ENCODE measurements at places on chromosomes 4 and X.

GRCh38 chr4:25958110-25958509 is 44.1 kb downstream of the SMIM20 start:
- DNase-seq = no peak

GRCh38 chr4:148312956-148313490 is 129.2 kb downstream of the NR3C2 start:
- DNase-seq = no peak

GRCh38 chr4:21845663-21846062 is 102.9 kb downstream of the KCNIP4 start:
- DNase-seq = no peak

- DNase-seq = no peak
Measured at GRCh38 chrX:151789179-151789800, 54.7 kb downstream of the CNGA2 start.

GRCh38 chrX:2828959-2829411 is 255 bp downstream of the GYG2 start:
- DNase-seq = no peak

DNA sequence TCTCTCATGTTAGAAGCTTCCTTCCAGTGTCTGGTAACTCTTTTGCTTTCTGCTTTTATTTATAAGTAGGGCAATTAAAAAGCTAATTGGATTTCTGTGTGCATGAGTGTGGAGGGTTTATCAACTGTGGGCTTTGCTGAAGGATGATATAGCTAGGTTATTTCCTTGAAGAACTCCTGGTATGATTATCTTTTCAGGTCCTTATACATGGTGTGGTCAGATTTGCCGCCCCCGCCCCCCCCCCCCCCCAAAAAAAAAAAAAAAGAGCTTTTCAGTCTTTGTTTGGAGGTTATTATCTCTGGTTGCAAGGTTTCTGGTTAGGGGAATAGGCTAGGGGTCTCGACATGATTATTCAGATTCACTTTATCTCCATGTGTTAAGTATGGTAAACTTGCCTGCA is 35.9 kb downstream of the MOB1B start:
- DNase-seq = no peak

DNA sequence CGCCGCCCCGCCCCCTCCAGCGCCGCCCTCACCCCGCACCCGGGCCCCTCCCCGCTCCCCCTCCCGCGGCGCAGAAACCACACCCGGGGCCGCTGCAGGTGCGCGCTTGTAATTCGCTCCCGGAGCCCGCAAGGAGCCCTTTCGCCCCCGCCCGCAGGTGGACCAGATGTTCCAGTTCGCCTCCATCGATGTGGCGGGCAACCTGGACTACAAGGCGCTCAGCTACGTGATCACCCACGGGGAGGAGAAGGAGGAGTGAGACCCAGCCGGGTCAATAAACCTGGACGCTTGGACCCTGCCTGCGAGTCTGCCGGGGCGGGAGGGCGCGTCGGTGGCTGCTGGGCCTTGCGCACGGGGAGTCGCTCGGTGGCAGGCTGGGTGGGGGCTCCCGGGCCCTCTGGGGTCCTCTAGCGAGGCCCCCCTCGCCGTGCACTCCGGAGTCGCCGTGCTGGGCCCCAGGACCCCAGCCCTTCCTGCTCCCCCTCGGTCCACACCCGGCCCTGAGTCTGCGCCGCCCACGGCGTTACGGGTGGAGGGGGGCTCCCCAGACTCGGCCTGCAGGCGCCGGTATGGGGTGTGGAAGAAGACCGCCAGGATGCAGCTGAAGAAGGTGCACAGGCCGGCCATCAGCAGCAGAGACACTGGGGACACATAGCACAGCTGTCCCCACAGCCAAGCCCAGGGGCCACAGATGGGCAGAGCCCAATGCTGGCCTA is 7.1 kb downstream of the SLC49A3 start:
- peak; percentile 32 for DNase-seq

- DNase-seq = no peak
Measured at GRCh38 chr4:118338981-118339765, 13.6 kb downstream of the PRSS12 start.

- DNase-seq = no peak
Measured at GRCh38 chr4:145830699-145831098, 107.9 kb downstream of the ZNF827 start.

DNA sequence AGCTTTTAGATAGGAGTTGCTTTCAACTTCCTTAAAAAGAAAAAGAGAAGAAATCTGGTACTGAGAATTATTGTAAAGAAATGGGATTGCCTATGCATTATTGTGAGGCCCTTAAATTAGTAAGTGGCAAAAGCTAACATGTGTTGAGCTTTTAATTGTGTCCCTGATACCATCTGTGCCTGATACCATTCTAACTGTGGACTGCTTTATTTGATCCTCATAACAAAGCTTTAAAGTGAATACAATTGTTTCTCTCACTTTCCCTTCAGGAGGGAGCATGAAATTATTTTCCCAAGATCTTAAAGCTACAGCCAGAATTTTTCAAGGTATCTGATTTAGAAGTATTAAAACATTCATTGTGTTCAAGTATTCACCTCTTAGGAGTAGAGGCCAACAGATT is 9.9 kb downstream of the KCTD8 start:
- no peak for DNase-seq

- DNase-seq = no peak
Measured at GRCh38 chr4:110788302-110788701, 165.4 kb upstream of the PITX2 start.

DNA sequence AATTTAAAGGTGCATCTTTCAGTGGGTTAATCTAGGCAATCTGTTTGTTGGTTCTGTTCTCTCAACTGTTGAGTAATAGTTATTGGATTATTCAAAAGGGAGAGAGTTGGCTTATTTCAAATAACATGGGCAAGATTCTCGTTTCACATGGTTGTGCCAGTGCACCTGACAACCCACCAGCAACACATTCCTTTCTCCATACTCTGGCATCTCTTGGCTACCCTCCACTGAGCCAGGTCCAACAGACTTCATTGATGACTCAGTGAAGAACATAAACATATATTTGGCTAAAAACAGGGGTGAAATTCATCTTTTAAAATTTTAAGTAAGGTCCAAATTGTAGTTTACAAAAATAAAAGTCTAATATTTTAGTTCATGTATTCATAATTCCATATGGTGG is 967.2 kb downstream of the RPA4 start:
- DNase-seq = no peak

GRCh38 chrX:16695079-16695676 is 17.3 kb downstream of the CTPS2 start:
- peak; percentile 55 for DNase-seq

DNA sequence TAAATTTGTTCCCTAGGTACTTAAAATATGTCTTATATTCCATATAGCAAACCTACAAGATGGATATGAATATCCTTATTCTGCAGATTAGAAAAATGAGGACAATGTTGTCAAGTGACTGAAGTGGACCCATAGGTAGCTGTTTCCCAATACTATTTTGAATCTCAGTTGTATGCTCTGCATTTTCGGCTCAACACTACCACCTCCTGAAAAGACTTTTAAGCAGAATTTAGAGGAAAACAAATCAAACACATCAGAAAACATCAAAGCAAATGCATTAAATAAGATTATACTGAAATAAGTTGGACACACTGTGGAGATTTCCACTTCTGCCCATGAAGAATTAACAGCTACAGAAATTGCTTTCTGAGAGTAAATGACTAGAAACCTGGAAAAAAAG is 488.7 kb downstream of the TRIML1 start:
- no peak for DNase-seq

DNA sequence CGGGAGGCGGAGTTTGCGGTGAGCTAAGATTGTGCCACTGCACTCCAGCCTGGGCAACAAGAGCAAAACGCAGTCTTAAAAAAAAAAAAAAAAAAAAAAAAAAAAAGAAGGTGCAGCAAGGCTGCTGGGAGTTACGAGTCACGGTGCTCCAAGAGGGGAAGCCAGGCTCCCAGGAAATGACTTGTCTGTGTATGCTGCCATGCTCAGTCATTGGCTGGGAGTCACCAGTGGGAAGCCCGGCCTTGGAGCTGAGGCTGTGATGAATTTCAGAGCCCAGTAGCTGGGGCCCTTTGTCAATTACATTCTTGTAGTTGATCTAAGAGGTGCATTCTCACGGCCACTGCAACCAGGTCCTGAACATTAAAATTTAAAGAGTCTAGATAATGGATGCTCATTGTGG is 1105.1 kb upstream of the TENM3 start:
- DNase-seq = no peak

GRCh38 chrX:139738581-139738980 is 30.6 kb upstream of the MCF2 start:
- DNase-seq = no peak

GRCh38 chr4:181728305-181728966 is 514.8 kb upstream of the TENM3 start:
- no peak for DNase-seq

GRCh38 chrX:150429594-150429993 is 66.5 kb downstream of the MAMLD1 start:
- no peak for DNase-seq

DNA sequence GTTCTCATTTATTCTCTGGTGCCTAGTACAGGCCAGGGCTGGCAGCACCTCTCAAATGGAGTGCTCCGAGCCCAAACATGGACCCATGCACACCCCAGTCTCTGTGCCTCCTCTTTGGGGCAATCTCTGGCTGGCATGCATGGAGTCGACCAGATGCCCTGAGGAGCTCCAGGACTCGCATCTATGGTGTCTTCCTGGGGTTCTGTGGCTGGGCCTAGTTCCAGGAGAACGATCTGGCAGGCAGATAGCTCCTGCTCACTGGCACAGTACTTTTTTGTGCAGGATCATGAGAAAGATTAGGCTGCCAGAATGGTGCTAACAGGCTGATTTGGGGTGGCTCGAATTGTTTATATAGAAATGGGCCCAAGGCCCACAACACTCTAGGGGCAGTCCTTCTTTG is 72.0 kb upstream of the PJA1 start:
- DNase-seq = no peak

- DNase-seq = no peak
Measured at GRCh38 chr4:160685729-160686128, 1478.1 kb downstream of the FSTL5 start.

GRCh38 chr4:130545596-130545995 is 1449.6 kb downstream of the C4orf33 start:
- no peak for DNase-seq

- DNase-seq = no peak
Measured at GRCh38 chr4:61571761-61572559, 371.8 kb downstream of the ADGRL3 start.

DNA sequence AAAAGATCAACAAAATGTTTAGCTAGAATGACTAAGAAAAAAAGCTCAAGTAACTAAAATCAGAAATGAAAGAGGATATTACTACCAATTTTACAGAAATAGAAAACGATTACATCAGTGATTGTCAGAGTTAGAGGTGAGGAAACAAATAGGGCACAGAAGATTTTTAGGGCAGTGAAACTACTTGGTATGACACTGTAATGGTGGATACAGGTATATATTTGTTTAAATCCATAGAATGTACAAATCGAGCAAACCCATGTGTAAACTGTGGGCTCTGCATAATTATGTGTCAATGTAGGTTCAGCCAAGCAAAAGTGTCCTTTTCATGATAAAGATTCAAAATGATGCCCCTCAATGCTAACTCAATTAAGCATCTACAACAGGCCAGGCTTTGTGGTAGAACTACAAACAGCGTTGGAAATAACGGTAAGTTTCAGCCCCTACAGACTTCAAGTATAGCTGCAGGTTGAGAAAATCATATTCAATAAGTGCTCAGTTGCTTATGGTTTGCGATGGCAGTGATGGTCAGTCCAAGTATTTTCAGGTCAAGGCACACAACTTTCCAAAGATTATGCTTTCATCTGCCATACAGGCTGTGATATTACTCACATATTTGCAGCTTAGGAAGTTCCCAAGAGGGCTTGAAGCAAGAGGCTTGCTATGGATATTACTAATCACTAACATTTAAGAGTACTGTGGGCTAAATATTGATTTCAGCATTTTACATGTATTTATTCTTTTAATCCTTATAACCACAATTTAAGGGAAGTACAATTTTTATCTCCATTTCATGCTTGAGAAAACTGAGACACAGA is 158.6 kb downstream of the TET2 start:
- no peak for DNase-seq

GRCh38 chrX:67724359-67725110 is 180.7 kb downstream of the AR start:
- DNase-seq = no peak

GRCh38 chrX:44889824-44890223 is 16.8 kb downstream of the KDM6A start:
- DNase-seq = no peak

GRCh38 chr4:40842318-40842717 is 92.6 kb downstream of the NSUN7 start:
- no peak for DNase-seq

- DNase-seq = no peak
Measured at GRCh38 chr4:35493977-35494376, 750.3 kb downstream of the ARAP2 start.

DNA sequence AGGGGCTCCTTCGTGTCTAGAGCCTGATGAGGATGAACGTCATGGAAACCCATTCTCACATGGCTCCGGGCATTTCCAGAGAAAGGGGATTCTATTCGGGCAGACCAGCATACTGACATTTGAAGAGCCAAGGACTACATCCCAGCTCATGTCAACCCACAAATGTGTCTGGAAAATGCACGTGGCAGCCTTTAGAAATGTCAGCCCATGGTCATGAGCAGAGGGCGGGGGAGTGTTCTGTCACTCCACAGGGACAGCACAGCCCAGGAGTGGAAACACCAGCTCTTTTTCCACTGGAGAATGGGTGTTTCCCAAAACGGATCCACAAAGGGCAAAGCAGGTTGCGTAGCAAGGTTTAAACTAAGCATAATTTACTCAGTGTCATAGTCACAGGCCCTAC is 207.0 kb downstream of the BCOR start:
- DNase-seq = no peak

DNA sequence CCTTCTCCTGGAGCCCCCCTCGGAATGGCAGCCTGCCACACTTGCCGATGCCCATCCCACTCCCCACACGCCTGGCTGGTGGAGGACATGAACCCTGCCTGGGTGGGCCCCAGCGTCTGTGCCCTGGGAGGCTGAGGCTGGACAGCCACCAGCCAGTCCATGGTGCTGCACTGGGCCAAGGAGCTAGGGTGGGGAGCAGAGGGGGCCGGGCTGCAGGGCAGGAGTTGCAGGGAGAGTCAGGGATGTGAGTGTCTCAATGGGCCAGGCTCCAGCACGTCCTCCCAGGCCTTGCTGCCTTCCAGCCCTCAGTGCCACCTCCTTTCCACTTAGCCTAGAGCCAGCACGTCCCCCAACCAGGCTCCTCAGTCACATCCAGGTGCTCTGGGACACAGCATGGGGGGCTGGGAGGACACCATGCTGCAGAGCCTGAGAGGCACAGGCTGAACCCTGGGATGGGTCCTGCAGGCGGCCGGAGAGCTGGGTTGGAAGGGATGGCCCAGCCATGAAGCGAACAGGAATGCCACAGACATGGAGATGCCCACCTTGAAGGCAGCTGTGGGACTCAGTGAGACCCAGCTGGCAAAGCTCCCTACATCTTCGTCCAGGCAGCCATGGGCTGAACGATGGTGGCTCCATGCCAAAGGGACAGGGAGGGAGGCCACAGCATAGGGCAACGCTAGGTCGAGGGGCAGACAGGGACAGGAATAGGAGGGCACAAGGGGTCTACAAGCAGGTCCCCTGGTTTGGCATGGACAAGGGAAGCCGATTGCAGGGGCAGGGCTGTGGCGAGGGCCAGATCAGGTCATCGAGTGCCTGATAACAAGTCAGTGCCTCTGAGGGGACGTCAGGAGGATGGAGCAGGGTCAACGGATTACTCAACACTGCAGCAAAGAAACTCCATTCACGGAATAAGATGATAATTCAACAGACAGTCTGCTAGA is 30.1 kb upstream of the MXD4 start:
- no peak for DNase-seq
